Stimulated activated CD8-positive, alpha-beta memory T cell treated with anti-CD3 and anti-CD28 coated beads, Interleukin-4, amount 100 ng/mL, for 4 hours (primary cell): ENCODE measurements at places on chromosomes 4 and X.

- no peak for DNase-seq
Observed at GRCh38 chr4:60562334-60562733, 637.8 kb upstream of the ADGRL3 start.

GRCh38 chr4:929096-929765, 2.9 kb downstream of the GAK start:
- no peak for DNase-seq

DNA sequence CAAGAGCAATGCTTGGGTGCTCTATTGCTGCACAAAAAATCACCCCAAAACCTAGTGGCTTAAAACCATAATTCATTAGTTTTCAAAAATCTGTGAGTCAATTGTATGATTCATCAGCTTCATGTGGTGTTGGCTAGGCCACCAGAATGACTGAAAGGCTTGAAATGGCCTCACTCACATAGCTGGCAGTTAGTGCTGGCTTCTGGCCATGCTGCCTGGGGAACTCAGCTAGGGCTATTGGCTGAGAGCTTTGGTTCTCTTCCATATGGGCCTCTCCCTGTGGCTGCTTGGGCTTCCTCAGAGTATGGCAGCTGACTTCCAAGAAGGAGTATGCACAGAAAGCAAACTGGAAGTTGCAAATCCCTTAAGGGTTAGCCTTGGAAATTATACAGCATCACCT, 3.1 kb upstream of the MTMR1 start:
- DNase-seq = no peak

DNA sequence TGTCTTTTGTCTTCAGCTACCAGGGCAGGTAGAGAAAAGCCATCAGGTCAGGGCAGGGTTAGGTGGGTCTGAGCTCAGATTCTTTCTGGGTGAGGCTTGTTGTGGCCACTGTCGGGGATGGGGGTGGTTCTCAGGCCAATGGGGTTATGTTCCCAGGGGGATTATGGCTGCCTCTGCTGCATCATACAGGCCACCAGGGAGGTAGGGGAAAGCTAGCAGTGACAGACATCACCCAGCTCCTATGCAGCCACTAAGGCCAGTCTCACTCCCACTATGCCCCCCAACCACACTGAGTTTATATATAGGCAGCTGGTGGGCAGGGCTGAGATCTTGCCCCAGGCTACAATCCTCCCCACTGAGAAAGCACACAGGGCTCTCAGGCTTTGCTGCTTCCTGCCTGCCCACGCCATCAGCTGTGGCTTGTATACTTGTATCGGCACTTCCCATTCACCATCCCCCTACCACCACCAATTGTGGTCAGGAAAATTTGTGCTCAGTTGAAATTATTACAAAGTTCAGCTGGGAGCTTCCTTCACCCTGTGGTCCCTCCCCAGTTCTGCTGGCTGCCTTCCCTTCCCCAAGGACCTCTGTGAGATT, 72.6 kb upstream of the PTPN13 start:
- no peak for DNase-seq

- no peak for DNase-seq
Observed at GRCh38 chrX:127764674-127765073, 287.5 kb downstream of the ACTRT1 start.

DNA sequence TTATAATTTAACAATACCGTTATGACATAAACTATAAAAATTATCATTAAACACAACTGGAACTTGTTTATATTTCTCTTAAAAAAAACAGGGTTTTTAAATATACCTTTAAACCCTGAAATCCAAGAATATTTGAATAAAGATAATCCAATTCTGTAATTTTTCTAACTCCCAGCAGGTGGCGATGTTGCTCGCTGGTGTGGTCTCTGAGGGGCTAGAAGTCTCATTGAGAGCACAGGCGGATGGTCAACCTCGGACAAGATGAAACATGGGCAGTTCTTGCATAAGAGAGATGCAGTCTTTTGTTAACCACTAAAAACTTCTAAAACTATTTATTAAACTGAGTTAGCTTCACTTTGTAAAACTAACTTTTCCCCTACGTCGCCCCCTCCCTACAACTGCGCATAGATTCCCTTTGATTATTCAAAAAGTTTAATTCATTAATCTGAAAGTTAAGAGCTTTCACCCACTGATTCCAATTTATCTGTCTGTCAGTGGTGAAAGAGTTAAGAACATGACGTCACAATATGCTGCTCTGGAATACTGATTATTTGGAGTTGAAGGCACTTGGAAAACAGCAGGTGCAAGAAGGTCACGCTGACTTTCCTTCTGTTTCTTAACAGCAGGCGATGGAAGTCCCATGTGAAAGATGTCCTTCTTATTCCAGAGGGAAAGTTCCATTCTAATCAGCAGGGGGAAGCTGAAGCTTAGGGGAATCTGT, 29.5 kb downstream of the DMP1 start:
- DNase-seq = no peak

GRCh38 chr4:40486534-40486933, 143.1 kb downstream of the RBM47 start:
- no peak for DNase-seq

GRCh38 chr4:38548256-38548655, 115.7 kb upstream of the KLF3 start:
- no peak for DNase-seq

DNA sequence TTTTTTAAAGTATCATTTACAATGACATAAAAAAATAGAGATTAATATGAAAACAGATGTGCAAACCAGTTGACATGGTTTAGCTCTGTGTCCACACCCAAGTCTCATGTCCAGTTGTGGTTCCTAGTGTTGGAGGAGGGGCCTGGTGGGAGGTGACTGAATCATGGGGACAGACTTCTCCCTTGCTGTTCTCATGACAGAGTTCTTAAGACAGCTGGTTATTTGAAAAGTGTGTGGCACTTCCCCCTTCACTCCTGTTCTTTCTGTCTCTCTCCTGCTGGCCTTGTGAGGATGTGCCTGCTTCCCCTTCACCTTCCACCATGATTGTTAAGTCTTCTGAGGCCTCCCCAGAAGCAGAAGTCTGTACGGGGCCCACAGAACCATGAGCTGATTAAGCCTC, 23.8 kb downstream of the CNOT6L start:
- no peak for DNase-seq
